ENCODE measurements at places on chromosomes 1 and 21. TPM values are rescaled to one million over a fixed set of nuclear protein-coding genes. Genes with fewer than 3 reads are reported as not detected.

GFI1 gene
- 2.1 TPM for total RNA-seq

HMGN1 gene
- total RNA-seq, result 270 TPM

MYOC gene
- total RNA-seq, result 3.7 TPM

MIXL1 gene
- not detected for total RNA-seq

RHCE gene
- total RNA-seq, result 2.4 TPM

MX2 gene
- total RNA-seq, result 4.9 TPM

NPR1 gene
- 2.9 TPM for total RNA-seq

DNA sequence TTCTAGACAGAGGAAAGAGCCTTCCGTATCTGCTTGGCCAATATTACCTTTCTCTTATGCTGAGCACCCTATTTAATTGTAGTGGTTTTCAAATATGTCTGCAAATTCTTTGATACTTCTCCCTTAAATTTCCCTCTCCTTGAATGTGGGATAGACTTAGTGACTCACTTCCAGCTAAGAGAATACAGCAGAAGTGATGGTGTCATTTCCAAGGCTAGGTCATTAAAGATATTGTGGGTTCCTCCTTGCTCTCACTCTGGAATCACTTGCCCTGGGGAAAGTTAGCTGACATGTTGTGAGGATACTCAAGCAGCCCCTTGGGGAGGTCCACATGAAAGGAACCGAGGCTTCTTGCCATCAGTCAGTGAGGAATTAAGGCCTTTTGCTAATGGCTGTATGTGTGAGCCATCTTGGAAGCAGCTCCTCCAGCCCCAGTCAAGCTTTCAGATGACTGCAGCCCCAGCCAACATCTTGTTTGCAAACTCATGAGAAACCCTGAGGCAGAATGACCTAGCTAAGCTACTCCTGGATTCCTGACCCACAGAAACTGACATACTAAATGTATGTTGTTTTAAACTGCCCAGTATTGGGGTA lies 8.1 kb upstream of the CITED4 start:
- H3K27ac ChIP-seq, result no peak overlapping the region
- no peaks in the 10 kb centered on the region for H3K36me3 ChIP-seq
- no peak overlapping the region for H3K4me3 ChIP-seq
- no peaks in the 10 kb centered on the region for H3K27me3 ChIP-seq

- no peak for DNase-seq
- no peaks in the 10 kb centered on the region for H3K4me1 ChIP-seq
- H3K27ac ChIP-seq, result no peak overlapping the region
- H3K4me3 ChIP-seq, result no peak overlapping the region
- no peaks in the 10 kb centered on the region for H3K36me3 ChIP-seq
Measured at GRCh38 chr1:147384804-147385203, 142.3 kb downstream of the CHD1L start.

DNA sequence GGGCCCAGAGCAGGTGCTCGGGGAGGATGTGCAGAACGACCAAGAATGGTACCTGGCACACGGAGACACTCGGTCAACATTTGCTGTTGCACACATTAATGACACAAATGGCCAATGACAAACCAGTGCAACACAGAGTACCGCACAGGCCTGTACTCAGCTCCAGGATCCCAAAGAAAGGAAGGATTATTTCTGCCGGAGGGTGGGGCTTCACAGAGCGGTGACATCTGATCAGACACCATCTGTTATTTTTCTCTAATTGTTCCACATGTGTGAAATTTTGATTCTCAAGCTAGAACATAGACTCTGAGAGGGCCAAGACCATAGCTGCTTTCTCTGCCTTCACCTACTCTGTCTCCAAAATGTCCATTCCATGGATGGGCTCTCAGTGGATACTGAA lies 100.4 kb downstream of the MRPL37 start:
- peaks cover 21% of the 10 kb centered on the region for H3K4me1 ChIP-seq
- no peak overlapping the region for H3K27ac ChIP-seq
- H3K4me3 ChIP-seq, result no peak overlapping the region
- no peak for DNase-seq
- H3K36me3 ChIP-seq, result no peaks in the 10 kb centered on the region

DNA sequence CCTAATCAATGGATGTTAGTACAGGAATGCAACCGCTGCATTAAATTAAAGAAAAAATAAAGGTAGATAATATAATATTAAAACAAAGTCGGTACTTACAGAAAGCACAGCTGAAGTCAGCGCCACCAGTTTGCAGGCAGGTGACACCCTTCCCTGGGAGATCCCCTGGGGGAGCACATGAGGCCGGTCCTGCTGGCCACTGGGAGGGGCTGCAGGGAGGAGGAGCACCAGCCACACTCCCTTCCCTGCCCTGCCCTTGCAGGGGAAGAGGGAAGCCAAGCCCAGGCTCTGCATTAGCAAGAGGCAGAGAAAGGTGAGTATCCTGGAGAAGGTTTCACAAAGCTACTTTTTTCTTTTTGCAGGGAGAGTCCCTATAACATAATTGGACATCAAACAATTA lies 507.0 kb downstream of the AJAP1 start:
- H3K27ac ChIP-seq, result no peak overlapping the region
- H3K36me3 ChIP-seq, result no peaks in the 10 kb centered on the region
- H3K4me1 ChIP-seq, result no peaks in the 10 kb centered on the region
- H3K4me3 ChIP-seq, result no peak overlapping the region
- no peak for DNase-seq

- H3K4me1 ChIP-seq, result peaks cover 14% of the 10 kb centered on the region
- H3K4me3 ChIP-seq, result no peak overlapping the region
- DNase-seq, result no peak
- no peaks in the 10 kb centered on the region for H3K27me3 ChIP-seq
Measured at GRCh38 chr1:226638001-226638601, 89.5 kb downstream of the STUM start.

DNA sequence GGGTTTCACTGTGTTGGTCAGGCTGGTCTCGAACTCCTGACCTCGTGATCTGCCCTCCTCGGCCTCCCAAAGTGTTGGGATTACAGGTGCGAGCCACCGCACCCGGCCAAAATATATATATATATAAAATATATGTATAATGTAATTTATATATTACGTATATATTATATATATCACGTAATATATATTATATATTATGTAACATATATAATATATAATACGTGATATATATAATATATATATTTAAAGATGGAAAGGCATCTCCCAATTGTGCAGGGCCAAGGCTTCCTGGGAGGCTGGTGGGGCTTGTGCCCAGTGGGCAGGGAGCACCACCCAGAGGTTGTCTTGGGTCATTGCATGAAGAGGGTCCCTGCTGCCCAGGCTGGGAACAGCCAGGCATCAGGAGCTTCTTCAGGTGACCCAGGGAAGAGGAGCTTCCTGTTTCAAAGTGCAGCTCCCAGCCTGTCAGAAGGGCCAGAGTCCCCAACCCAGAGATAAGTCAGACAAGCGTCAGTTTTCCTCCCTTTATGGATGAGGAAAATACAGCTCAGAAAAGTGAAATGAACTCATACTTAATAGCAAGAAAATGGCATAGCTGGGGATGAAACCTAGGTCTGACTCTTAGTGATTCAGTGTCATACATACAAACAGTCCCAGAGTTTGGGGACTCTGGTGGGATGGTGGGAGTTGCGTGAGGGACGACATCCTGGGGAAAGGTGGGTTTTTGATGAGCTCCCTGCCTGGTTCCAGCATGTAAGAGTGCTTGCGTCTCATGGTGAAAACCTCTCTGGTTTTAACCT lies 12.0 kb downstream of the UBE2Q1 start:
- no peak overlapping the region for H3K4me3 ChIP-seq
- DNase-seq, result no peak
- H3K27me3 ChIP-seq, result no peaks in the 10 kb centered on the region
- H3K36me3 ChIP-seq, result peaks cover 8% of the 10 kb centered on the region

DNA sequence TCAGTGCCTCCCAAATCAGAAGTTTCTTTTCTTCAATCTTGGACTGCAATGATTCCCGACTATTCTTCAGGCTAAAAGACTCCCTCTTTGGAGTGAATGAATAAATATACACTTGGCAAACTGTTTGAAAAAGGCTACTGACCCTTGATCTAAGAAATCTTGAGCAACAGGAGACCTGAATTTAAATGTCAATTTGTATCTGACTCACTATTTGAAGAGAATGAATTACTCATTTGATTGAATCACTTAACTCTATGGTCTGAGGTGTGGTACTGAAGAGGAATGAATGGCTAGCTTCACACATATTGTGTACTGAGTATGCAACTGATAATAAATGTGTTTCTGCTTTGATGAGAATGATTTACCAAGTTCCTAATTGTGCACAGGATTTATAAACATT lies 4.6 kb upstream of the SMG7 start:
- H3K27ac ChIP-seq, result no peak overlapping the region
- no peaks in the 10 kb centered on the region for H3K36me3 ChIP-seq
- no peaks in the 10 kb centered on the region for H3K4me1 ChIP-seq
- no peak overlapping the region for H3K4me3 ChIP-seq
- no peaks in the 10 kb centered on the region for H3K27me3 ChIP-seq

GRCh38 chr1:175417316-175417715 lies 224.7 kb upstream of the KIAA0040 start:
- no peaks in the 10 kb centered on the region for H3K36me3 ChIP-seq
- DNase-seq, result no peak
- H3K4me3 ChIP-seq, result no peak overlapping the region

DNA sequence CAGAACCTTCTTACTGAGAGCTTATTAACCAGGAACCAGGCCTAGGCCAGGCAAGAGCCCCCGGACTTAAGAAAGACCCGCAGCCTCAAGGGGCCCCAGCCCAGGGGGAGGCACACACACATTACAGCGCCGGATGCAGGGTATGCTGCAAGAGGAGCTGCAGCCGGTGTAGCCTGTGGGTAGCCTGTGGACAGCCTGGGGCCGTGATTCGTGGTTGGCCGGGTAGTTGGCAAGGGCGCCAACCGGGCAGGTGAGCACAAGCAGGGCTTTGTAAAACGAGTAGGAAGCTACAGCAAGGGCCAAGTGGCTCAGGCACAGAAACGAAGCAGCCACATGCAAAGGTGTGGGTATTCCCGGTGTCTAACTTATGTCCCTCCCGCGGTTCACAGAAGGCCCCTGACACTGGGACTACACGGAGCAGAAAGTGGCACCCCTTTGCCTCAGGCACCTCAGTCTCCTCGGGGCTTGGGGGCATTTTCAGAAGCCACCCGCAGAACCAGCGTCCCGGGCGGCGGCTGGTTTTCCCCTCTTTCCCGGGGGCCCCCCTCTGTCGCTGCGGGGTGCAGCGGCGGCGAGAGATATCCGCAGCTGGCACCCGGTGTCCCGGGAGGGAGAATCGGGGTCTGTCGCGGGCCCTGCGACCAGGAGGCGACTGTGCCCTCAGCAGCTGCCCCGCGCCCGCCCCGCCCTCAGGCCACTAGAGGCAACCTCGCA lies 40.8 kb downstream of the KIAA1614 start:
- H3K4me1 ChIP-seq, result no peaks in the 10 kb centered on the region
- peak overlapping the region; percentile 41 for H3K4me3 ChIP-seq
- peak overlapping the region; percentile 51 for H3K27ac ChIP-seq
- H3K27me3 ChIP-seq, result no peaks in the 10 kb centered on the region
- no peaks in the 10 kb centered on the region for H3K36me3 ChIP-seq
- peak; percentile 72 for DNase-seq

GRCh38 chr1:19689085-19689757 lies 24.5 kb downstream of the HTR6 start:
- no peaks in the 10 kb centered on the region for H3K4me1 ChIP-seq
- H3K27ac ChIP-seq, result no peak overlapping the region
- no peaks in the 10 kb centered on the region for H3K36me3 ChIP-seq
- H3K4me3 ChIP-seq, result no peak overlapping the region

- no peaks in the 10 kb centered on the region for H3K27me3 ChIP-seq
- H3K27ac ChIP-seq, result no peak overlapping the region
- no peak overlapping the region for H3K4me3 ChIP-seq
- H3K4me1 ChIP-seq, result no peaks in the 10 kb centered on the region
Measured at GRCh38 chr1:152160576-152160975, 1.5 kb upstream of the RPTN start.

DNA sequence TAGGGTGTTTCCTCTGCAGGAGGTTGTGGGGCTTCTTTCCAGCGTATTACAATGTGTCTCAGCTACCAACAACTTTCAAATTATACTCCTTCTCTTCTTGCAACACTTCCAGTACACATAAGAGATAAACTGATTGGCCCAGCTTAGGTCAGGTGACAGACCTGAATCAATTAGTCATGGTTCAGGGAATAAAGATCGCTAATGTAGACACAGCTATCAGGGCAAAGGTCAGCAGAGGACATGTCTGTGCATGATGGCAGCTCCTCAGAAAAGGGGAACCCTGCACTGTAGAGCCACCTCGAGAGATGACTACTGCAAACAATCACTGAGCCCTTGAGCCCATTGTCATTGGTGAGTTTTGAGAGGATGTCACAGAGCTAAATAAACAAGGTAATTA lies 36.8 kb upstream of the PKN2 start:
- no peak overlapping the region for H3K4me3 ChIP-seq
- no peaks in the 10 kb centered on the region for H3K36me3 ChIP-seq
- no peaks in the 10 kb centered on the region for H3K4me1 ChIP-seq
- DNase-seq, result no peak

DNA sequence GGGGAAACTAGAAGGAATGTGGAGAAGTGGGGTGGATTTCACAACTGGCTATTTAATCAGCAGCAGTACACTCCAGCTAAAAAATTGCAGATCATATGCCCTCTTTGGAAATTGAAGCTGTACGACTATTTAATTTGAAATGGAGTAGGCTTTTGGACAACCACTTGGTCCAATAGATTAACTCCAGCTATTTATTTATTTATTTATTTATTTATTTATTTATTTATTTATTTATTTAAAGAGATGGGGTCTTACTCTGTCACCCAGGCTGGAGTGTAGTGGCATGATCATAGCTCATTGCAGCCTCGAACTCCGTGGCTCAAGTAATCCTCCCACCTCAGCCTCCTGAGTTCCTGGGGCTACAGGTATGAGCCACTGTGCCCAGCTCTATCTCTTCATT lies 312.3 kb downstream of the KCNH1 start:
- H3K27me3 ChIP-seq, result no peaks in the 10 kb centered on the region
- no peaks in the 10 kb centered on the region for H3K36me3 ChIP-seq
- no peak overlapping the region for H3K4me3 ChIP-seq
- H3K4me1 ChIP-seq, result no peaks in the 10 kb centered on the region
- no peak for DNase-seq
- no peak overlapping the region for H3K27ac ChIP-seq

- no peak for DNase-seq
- no peak overlapping the region for H3K27ac ChIP-seq
- no peaks in the 10 kb centered on the region for H3K27me3 ChIP-seq
- no peaks in the 10 kb centered on the region for H3K36me3 ChIP-seq
Measured at GRCh38 chr1:173038875-173039554, 11.7 kb downstream of the TNFSF18 start.

GRCh38 chr1:4963251-4963650 lies 308.8 kb downstream of the AJAP1 start:
- no peak for DNase-seq
- peaks cover 18% of the 10 kb centered on the region for H3K27me3 ChIP-seq
- H3K4me3 ChIP-seq, result no peak overlapping the region

GRCh38 chr1:23376890-23377811 lies 7.5 kb upstream of the ZNF436 start:
- peak overlapping the region; percentile 82 for H3K27ac ChIP-seq
- DNase-seq, result peak; percentile 48
- H3K27me3 ChIP-seq, result no peaks in the 10 kb centered on the region
- no peaks in the 10 kb centered on the region for H3K36me3 ChIP-seq

- H3K4me1 ChIP-seq, result no peaks in the 10 kb centered on the region
- H3K4me3 ChIP-seq, result no peak overlapping the region
- H3K36me3 ChIP-seq, result no peaks in the 10 kb centered on the region
- no peaks in the 10 kb centered on the region for H3K27me3 ChIP-seq
- no peak overlapping the region for H3K27ac ChIP-seq
Measured at GRCh38 chr1:222543817-222544216, 4.1 kb downstream of the HHIPL2 start.

Measured in prostate gland (tissue), 2 donors.